NCI-H524 treated with DMSO at 0.1 percent for 48 hours (cell line): ENCODE measurements at places on chromosomes 16 and 17.

- no peak for DNase-seq
Measured at GRCh38 chr17:42311240-42312034, 23.1 kb downstream of the STAT5A start.

DNA sequence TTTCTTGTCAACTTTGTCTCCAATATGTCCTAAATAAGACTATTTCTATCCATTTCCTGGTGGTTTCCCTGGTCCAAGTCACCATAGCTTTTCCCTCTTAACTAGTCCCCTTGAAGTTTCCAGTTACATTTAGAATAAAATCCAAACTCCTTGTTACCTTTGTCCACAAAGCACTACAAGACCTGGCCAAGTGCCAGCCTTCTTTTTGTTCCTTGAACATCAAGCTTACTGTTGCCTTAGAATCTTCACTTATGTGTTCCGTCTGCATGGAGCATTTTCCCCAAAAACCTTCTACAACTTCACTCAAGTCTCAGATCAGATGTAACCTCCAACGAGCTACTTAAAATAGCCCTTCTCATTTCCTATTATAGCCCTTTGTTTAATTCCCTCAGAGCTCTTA, 101.4 kb downstream of the ITFG1 start:
- no peak for DNase-seq

GRCh38 chr16:27677263-27677662, 127.3 kb downstream of the KATNIP start:
- peak; percentile 97 for DNase-seq

GRCh38 chr17:60155815-60156214, 6.0 kb downstream of the CA4 start:
- DNase-seq = no peak

GRCh38 chr17:64497565-64498035, 746 bp upstream of the POLG2 start:
- no peak for DNase-seq

- DNase-seq = no peak
Measured at GRCh38 chr16:10658943-10659342, 35.8 kb downstream of the TEKT5 start.
